ENCODE measurements at places on chromosomes 11 and 22.

DNA sequence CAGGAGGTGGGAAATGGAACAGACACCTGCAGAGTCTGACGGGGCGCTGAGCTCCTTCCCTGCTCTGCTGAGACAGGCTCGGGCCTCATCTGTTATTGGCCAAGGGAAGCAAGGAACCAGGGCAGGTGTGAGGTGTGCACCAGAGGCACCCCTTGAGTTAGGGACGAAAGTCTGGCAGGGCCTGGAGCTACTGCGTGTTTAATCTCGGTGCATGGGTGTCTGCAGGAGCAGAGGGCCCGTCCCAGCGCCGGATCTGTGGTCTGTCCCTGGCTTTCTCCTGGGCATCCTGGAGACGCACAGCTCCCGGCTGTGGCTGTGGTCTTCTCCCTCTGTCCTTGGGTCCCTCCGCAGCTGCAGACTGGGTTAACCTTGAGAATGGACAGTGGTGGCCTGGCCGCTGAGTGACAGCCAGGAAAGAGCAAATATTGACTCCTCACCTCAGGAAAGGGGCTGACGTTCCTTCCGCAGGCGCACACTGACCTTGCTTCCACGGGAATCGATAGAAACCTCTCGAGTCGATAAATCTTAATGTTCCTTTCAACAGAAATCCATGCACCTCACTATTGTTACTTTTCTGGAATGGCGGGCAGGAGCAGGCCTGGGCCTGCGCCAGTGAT, 975.6 kb downstream of the BRD1 start:
- no peak for DNase-seq

- DNase-seq: no peak
Observed at GRCh38 chr11:19739872-19740271, 27.2 kb downstream of the NAV2 start.

DNA sequence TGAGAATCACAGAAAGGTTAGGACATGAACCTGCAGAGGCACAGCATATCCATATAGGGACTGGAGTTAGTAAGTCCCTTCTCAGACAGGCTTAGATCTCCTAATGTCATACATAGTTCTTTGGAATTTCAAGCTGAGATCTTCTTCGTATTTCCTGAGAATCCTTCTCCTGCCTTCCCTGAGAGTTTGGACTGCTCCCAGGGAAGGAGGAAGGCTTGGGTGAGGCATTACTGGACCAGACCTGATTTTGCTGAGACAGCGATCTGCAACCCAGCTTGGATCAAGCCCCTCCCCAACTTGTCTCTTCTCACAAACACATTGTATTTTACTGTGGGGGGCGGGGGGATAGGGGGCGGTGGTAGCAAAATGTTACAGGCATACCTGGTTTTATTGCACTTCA, 108.5 kb downstream of the TSPAN18 start:
- DNase-seq: no peak

DNA sequence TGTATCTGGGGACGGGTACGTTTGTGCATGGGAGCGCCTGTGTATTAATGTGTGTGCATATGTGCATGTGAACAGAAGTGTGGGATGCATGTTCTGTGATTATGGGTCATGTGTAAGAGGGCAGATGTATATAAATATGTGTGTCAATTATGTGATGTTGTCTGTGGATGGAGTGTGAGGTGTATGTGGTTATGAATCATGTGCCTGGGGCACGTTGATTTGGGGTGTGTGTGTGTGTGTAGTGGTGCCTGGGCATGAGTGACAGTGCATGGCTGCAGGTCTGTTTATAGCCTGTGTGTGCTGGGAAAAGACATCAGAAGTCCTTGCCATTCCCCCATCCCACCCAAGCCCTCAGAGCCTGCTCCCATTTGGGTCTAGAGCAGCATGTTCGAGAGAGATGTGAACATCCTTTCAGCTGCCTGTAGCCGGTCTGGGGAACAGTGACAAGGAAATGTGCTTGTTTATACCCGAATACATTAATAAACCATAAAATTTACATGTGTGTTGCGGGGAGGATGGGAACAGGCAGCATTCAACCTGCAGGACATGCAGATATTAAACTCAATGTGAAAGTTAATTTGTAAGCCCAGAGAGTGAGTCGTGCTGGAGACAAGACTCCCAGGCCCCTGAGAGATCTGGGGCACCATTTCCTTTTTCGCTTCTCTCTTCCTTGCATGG, 129.0 kb downstream of the NECTIN1 start:
- DNase-seq: no peak

DNA sequence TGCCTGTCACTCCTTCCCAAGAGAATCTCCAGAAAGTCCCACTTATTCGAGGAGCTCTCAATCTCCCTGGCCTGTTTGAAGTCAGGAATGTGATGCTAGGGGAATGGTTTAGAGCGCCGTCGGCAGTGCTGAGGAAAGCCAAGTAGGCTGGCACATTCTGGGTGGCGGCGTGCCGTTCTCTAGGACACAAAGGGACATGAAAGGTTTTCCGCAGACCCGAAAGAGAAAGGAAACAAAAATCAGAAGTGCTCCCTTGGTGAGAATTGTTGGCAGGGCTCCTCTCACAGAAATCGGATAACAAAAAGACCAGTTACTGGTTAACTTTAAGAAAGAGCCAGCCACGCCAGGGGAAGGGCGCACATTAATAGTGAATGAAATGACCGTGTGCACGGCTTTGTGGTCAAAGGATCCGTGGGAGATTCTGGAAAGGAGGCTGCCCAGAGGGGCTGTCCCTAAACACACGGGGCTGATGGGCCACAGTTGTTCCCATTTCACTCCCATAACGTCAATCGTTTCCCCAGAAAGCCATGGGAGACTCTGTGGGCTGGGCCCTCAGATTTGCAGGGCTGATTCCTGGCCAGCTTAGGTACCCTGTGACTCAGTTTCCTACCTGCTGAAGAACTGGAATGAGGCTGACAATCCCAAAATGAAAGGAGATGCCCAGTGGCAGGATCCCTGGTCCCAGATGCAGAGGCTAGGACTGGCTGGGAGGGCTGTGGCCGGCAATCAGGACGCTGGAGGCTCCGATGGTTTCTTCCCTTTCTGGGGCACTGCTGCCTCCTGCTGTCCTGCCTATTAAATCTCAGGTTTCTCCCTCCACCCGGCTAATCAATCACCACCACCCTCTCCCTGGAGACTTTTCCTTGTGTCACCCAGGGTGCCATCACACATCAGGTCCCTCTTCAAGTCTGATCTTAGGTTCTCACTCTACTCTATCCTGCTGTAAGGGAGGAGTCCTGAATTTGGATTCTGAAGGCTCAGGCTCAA, 82.3 kb downstream of the RCN1 start:
- DNase-seq: peak; percentile 71

- no peak for DNase-seq
Observed at GRCh38 chr11:128965485-128965884, 22.8 kb upstream of the TP53AIP1 start.

DNA sequence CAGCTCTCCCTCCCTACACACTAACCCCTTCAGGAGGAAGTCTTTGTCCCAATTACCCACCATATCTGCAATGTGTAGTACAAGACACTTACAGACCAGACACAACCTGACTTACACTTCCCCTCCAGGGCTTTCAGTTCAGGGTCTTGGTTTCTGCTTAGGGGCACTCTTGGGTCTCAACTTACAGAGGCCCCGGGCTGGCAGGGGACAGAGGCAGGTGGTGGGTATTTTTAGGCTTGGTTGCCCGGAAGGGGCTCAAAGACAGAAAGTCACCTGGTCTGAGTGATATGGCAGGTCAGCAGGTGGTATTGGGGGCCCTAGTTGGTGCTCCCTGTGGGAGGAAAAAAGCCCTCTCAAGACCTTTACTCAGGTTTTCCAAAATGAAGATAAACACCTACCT, 3.4 kb upstream of the TMEM184B start:
- DNase-seq: no peak

DNA sequence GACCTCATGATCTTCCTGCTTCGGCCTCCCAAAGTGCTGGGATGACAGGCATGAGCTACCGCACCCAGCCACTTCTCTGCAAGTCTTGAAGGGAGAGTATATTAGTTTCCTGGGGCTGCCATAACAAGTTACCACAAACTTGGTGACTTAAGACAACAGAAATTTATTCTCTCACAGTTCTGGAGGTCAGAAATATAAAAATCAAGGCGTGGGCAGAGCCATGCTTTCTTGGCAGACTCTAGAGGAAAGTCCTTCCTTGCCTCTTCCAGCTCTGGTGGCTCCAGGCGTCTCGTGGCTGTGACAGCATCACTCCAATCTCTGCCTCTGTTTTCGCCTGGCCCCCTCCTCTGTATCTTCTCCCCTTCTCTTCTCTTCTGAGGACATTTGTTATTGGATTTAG, 110.2 kb upstream of the NAV2 start:
- no peak for DNase-seq

DNA sequence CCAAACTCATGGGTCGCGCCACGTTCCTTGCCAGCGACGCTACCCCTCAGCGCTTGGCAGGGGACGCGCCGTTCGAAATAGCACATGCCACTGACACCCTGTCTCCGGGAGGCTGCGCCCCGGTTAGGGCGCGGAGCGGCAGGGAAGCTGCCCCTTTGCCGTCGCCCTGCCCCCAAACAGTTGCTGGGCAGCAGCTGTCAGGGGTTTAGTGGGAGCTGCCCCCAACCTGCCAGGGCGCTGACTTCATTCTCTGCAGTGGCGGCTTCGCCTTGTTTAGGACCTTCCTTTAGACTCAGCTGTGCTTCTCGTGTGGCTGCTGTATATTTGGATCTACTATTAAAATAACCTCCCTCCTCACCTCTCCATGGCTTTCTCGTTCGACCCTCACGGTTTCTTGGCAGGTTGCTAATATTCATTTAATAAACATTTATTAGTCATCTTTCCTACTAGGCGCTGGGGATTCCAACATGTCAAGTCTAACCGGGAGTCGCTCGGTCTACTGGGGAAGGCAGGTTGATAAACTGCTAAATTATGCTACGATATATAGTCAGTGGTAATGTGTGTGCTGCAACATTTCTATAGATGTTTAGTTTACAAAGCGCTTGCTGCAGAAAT, 782 bp downstream of the TMEM109 start:
- peak; percentile 63 for DNase-seq

DNA sequence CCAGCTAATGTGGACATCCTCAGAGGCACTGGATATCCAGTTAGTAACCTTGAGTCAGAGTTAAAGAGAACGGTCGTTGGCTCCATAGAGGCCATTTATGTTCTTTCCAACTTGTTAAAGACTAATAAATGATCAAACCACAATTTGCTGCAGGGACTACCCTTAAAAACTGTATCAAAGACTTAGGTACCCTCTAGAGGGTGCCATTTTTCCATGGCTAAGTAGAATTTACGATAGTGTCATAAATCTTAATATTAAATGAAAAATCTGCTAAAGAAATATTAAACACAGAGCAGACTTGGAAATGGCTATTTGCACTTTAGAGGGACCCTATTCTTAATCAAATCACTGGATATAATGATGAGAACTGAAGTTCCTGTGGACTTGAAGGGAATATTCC, 685.2 kb upstream of the CHORDC1 start:
- DNase-seq: no peak

DNA sequence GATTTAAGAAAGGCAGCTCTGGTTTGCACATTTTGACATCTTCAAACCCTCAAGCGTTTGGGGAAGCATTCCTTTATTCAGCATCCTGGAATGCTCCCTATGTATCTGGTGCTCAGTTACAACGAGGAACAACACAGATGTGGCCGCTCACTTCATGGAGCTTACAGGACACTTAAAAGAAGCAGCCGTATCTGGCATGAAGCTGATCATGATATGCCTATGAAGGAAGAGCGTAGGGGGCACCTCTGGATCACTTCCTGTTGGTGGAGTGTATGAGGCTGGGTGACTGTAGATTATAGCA, 72.3 kb upstream of the TP53I11 start:
- no peak for DNase-seq

- no peak for DNase-seq
Observed at GRCh38 chr11:100705447-100705846, 18.4 kb downstream of the ARHGAP42 start.

DNA sequence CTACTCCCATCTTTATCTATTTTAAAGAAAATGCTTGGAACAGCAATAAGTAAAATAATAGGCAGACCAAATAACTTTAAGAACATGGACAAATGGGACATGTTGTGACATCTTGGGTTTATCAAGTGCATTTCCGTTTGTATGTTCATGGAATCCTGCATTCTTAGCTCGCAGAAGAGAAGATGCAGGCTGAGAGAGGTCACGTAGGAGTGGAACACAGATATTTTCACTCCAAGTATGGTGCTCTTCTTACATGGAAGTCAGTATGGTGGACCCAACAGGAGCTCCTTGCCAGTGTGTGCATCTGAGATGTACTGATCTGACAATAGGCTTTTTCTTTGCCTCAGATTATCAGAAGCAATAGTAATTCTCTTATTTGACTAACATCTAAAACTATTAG, 1.7 kb downstream of the E2F8 start:
- no peak for DNase-seq

DNA sequence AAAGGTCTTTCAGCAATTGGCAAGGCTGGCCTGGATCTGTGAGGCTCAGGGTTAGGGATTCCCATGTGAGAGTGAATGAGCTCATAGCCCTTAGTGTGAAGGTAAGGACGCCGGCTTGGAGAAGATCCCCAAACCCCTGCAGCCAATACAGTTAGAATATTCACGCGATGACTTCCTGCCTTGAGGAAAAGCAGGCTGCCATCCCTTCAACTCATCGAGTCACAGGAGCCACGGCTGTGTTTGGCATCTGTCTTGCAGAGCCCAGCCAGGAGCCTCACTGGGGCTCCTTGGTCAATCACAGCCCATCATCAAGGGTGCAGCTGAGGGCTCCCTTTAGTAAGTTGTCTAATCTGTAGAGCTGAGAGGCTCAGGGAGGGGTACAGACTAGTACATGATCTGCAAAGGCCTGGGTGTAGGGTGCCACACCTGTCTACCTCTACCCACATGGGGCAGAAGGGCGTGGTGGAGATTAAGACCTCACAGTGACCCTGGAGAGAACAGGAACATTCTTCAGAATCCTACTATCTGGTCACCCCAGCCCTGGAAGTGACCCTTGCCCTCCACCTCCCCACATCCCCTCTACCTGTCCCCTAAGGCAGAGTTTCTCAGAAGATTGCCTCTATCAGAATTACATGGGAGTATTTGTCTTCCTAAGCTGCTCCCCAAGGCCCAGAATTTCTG, 18.5 kb downstream of the IL10RA start:
- no peak for DNase-seq

GRCh38 chr22:22655452-22656290, 11.3 kb downstream of the GGTLC2 start:
- no peak for DNase-seq

DNA sequence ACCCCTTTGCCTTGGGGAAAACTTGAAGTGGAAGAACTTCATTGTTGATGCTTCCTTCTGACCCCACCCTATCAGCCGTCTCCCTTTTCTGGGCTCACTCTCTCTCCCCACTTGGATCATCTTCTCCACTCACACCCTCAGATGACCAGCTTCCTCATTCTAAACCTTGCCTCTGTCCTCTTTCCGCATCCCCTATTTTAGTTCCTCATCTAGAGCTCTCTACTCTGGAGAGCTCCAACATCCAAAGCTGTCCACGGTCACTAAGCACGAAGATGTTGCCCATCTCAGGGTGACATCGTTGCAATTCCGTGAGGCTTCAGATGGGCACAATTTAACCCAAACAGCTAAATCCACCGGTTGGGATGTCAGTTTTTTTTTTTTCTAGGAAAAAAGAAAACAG, 31.6 kb upstream of the ME3 start:
- DNase-seq: no peak

- peak; percentile 78 for DNase-seq
Observed at GRCh38 chr22:50342651-50343540, at the start of gene PPP6R2. Gene PPP6R2 (plus strand): TSS chr22:50343327. CDS start chr22:50393909, 50,582 bp downstream.

- DNase-seq: no peak
Observed at GRCh38 chr11:55942785-55943392, 6.7 kb upstream of the OR5I1 start.
